ENCODE measurements at places on chromosomes 7 and 10. TPM values are rescaled to one million over a fixed set of nuclear protein-coding genes. Genes with fewer than 3 reads are reported as not detected.

The NRP1 gene
- 175 TPM for total RNA-seq

The PDE6C gene
- total RNA-seq = not detected

The GHRHR gene
- total RNA-seq = not detected

The CPXM2 gene
- 11.7 TPM for total RNA-seq

The STRIP2 gene
- total RNA-seq = 0.22 TPM

The FKBP9 gene
- 112 TPM for total RNA-seq

The CFAP46 gene
- total RNA-seq = not detected

The TRIM73 gene
- 1.3 TPM for total RNA-seq

The SFMBT2 gene
- total RNA-seq = 8.2 TPM

The NPC1L1 gene
- 0.22 TPM for total RNA-seq

The ITGA8 gene
- total RNA-seq = 3.2 TPM

The CADPS2 gene
- total RNA-seq = 27.9 TPM

The ZCWPW1 gene
- total RNA-seq = 11.1 TPM
